SJSA1 (cell line): ENCODE measurements at places on chromosomes 7 and 10.

DNA sequence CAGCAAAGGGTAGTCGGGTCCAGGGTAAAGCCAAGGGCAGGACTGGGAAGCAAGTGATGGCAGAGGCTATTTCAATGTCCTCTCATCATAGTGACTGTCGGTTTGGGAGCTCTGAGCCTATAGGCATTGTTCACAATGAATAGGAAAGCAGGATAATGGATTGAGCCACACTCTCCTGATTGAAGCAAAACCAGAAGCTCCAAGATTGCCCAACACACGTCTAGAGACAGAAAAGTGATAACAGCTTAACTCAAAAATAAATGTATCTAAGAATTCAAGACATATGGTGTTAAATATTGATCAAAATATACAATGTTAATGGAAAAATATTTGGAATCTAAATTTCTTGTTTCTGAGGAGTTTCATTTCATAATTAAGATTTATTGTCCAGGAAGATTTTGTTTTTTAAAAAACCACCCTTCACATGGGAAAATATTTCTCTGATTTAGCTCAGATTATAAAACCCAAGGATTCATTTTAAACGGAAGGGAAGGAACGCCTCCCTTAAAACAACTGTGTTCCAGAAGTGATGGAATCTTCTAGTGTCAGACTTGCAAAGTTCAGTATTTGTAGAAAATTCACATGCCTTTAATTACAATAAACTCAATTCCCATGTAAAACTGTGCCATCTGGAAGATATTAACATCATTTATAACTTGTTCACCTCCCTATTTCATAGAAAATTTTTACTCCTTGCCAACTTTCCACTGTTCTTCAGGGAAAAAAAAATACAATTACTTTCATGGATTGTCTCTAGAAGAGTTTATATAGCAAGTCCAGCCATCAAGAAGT, 54.5 kb downstream of the NRP1 start:
- no peak overlapping the region for H3K4me3 ChIP-seq
- DNase-seq = no peak
- no peak overlapping the region for H3K27ac ChIP-seq
- H3K36me3 ChIP-seq = peaks cover 35% of the 10 kb centered on the region

- H3K4me3 ChIP-seq = peak overlapping the region; percentile 46
- H3K27me3 ChIP-seq = no peaks in the 10 kb centered on the region; the same call in 1 of the 2 replicates
- no peak overlapping the region for H3K27ac ChIP-seq
These were observed 1.3 kb downstream of the HOXA7 start for GRCh38 chr7:27154901-27155815.

GRCh38 chr10:45135443-45136198, 134.9 kb downstream of the ZNF22 start:
- H3K4me1 ChIP-seq = no peaks in the 10 kb centered on the region
- no peak for DNase-seq
- no peaks in the 10 kb centered on the region for H3K27me3 ChIP-seq
- no peak overlapping the region for H3K27ac ChIP-seq
- H3K36me3 ChIP-seq = no peaks in the 10 kb centered on the region

DNA sequence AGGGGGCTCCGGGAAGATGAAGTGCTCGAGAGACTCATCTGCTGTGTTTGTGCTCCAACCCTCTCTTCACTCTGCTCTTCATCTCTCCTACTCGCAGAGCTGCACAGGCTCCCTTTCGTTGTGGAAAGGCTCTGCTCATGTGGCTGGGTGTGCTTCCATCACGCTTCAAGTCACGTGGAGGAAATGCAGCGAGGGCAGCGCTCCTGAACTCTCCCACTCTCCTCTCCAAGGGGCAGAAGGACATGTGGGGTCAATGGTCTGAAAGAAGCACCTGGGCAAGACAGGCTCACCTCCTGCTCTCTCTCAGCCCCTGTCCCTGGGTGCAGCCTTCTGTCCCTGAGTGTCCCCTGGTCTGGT, 72.6 kb downstream of the USP6NL start:
- H3K36me3 ChIP-seq = no peaks in the 10 kb centered on the region
- no peak overlapping the region for H3K27ac ChIP-seq
- no peak overlapping the region for H3K4me3 ChIP-seq

DNA sequence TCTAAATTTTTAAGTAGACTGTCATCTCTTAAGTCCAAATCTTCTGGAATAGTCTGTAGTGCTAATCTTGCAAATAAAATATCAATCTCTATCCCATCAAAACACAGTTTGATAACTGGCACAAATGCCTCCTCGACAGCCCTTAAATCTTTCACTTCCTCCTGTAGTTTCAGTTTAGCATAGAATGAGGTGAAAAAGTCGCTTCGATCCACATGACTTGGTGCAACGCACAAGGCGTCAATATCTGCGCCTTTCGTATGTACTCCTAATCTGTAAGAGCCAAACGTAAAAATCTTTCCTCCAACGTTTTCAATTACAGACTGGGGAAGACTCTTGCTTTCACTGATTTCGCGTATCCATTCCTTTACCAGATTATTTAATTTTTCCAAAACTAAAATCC, 603 bp downstream of the PAPOLB start:
- DNase-seq = no peak
- no peak overlapping the region for H3K4me3 ChIP-seq
- H3K27me3 ChIP-seq = peaks cover 43% of the 10 kb centered on the region
- H3K4me1 ChIP-seq = no peaks in the 10 kb centered on the region

GRCh38 chr10:100359030-100359432, 12.0 kb downstream of the SCD start:
- H3K27me3 ChIP-seq = no peaks in the 10 kb centered on the region
- DNase-seq = no peak
- peaks cover 22% of the 10 kb centered on the region for H3K36me3 ChIP-seq
- no peak overlapping the region for H3K4me3 ChIP-seq
- no peak overlapping the region for H3K27ac ChIP-seq

DNA sequence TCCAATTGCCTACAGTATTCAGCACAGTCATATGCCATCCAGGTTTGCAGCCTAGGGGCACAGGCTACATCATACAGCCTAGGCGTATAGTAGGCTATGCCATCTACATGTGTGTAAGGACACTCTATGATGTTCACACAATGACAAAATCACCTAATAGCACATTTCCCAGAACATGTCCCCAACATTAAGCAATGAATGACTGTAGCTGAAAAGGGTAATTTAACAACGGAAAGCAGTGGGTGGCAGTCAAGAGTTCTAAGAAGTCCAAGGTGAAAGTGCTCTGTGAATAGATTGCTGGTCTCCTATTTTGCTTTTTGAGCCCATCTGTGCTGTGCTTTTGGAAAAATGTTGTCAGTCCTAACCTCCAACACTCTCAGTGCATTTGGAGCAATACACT, 162.6 kb downstream of the KLF6 start:
- H3K4me3 ChIP-seq = no peak overlapping the region
- peaks cover 41% of the 10 kb centered on the region for H3K4me1 ChIP-seq
- DNase-seq = no peak
- no peaks in the 10 kb centered on the region for H3K27me3 ChIP-seq
